Fibroblast of the conjunctiva (primary cell): ENCODE measurements at places on chromosomes 16 and 17.

- DNase-seq, result no peak
Measured at GRCh38 chr17:43676471-43676870, 14.7 kb upstream of the MEOX1 start.

GRCh38 chr16:77213542-77214106, 14.4 kb downstream of the SYCE1L start:
- DNase-seq, result peak; percentile 71

- DNase-seq, result no peak
Measured at GRCh38 chr16:81738783-81739496, 40.2 kb upstream of the PLCG2 start.

- no peak for DNase-seq
Measured at GRCh38 chr16:268141-269053, 7.3 kb downstream of the RGS11 start.

DNA sequence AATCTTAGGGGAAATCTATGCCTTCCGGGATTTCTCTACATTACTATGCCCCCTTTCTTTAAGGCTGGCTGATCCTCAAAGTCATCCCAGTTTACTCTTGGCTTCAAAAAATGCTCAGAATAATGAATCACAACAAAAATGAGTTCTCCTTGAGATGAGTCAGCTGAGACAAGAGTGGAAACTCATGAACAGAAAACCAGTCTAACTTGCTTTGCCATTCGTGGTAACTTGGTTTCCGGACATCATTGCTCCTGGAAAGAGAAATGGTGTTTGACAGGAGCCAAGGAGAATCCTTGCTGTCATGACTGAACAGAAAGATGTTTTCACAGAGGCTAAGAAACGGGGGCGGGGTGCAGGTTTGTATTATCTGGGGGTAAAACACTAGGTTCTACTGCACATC, 435.6 kb upstream of the DYNLRB2 start:
- no peak for DNase-seq

GRCh38 chr16:8173111-8173644, 417.1 kb downstream of the TMEM114 start:
- DNase-seq, result peak; percentile 12

- no peak for DNase-seq
Measured at GRCh38 chr16:86277221-86277620, 233.1 kb upstream of the FOXF1 start.

DNA sequence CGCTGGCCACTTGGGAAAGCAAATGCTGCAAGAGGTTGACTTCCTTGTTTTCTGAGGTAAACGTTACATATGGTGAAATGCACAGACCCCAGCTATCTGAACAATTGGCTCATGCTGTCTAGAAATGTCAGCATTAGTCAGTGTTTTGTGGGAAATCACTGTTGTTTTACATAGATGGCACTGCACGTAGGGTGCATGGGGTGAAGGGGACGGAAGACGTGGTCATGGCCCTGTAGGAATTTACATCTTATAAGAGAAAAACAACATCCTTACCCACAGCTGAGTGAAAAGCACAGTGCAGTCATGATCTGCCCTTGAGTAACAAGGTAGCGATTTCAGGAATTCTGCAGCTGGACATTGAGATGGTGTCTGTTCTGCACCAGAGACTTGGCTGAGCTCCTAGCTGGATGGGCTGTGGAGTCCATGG, 15.2 kb downstream of the RPTOR start:
- DNase-seq, result no peak

- DNase-seq, result no peak
Measured at GRCh38 chr16:72924927-72925630, 122.8 kb downstream of the ZFHX3 start.

DNA sequence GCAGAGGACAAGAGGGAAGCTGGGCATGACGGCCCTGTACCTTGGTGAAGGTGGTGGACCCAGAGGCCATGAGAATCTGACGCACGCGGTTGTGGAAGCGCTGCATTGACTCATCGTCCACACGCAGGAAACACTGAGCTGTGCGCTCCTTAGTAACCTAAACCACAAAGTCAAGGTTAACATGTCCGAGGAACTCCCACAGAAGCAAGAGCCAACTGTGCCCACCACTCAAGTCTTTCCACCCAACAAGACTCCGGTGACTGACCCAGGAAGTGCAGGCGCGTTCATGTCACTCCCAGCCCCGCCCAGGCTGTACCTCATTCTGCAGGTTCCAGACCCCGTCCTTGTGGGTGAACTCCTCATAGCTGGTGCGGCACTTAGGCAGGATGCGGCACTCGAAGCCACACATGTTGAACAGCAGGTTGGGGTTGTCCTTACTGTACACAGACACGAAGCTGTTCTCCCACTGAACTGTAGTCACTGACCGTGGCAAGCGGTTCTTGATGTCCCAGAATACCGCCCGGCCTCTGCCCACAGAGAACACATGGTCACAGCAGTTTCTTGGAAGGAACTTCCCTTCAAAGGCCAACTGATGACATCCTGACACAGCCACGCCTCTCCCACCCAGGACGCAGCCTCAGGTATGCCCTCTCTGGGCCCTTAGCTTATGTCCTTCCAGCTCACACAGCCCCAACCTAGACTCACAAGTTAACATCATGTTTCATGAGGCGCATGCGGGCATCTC, 11.5 kb downstream of the PRPF8 start:
- DNase-seq, result no peak

DNA sequence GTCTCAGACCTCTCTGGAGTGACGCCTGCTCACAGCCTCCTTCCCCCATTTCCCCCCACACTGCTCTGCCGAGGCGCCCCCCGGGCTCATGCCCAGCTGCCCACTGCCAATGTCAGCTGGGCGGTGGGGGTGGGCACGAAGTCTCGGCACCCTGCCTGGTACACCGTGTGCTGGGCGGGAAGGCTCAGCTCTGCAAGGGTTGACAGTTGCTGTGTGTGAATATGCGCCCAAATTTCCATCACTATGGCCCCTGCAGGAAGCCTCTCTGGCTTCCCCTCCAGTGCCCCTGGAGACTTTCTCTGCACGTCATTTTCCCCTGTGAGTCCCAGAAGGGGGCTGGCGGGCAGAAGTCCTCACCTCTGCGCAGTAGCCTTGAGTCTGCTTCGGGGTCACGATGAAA, 11.6 kb upstream of the CAMKK1 start:
- DNase-seq, result no peak

DNA sequence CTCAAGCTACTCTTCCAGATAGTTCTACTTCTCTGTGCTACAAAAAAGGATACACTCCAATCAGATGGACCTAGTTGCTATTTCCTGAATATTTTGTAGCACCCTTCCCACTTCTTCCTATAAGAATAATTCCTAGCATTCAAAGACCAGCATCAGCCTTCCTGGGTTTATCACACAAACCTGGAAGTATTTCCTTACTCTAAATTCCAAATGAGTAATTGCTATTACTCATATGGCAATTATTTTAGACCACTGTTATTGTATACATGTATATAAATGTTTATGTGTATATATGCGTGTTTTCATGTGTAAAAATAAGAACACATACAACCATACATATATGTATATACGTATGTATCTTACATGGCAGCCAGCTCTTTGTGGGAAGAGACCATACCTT, 130.6 kb downstream of the MYO1D start:
- DNase-seq, result no peak

DNA sequence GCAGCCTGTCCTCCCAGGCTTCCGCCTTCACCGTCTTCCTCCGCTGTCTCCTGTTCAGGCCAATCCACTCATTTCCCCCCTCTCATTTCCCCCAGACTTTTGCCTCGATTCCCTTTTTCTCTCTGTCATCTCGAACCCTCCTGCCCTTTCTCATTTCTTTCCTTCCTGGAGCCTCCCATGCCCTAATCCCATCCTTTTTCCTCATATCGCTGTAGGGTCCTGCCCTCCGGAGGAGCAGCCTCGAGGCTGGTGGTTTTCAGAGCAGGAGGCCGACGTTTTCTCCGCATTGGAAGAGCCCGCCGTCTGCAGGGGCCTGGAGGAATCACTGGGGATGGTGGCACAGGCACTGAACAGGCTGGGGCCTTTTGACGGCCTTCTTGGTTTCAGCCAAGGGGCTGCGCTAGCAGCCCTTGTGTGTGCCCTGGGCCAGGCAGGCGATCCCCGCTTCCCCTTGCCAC, 597 bp downstream of the OVCA2 start:
- DNase-seq, result no peak

DNA sequence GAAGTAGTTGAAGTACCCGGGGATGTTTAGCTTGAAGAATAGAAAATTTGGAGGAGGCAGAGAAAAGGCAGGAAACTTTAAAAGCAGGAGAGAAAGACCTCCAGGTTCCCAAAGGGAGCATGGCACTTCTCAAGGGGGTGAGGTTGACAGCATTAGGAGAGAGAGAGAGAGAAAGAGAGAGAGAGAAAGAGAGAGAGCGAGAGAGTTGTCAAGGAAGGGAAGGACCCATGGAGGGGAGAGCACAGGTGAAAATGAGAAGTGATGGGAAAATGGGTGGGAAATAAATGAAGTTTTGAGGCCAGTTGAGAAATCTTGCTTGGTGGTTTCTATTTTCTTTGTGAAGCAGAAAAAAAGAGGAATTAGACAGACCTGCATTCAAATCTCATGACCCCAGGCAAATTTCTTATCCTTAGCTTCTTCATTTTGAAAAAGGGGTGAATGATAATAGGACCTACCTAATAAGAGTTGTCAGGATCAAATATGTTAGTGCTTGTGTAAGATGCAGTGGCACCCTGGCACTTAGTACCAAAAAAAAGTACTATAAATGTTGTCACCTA, 24.0 kb downstream of the PRKCB start:
- no peak for DNase-seq

- DNase-seq, result no peak
Measured at GRCh38 chr17:15946611-15947120, 1.7 kb downstream of the ADORA2B start.

DNA sequence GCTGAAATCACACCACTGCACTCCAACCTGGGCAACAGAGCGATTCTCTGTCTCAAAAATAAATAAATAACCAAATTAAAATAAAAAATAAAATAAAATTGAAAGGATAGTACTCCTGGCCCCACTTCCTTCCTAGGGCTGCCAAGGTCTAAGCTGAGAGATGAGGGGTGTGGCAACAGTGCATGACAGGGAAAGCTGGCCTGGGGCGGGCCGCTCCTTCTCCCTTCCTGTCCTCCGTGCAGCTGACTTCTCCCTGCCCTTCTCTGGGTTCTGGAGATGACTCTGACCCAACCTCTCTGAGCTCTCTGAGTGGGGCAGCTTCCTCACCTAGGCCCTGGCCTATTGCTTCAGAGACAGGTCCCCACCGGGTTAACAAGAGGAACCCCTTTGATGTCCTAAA, 8.7 kb upstream of the SLC25A39 start:
- no peak for DNase-seq

GRCh38 chr17:5485270-5486205, at the start of gene DERL2:
Gene DERL2 (minus strand): TSS chr17:5486178. CDS start chr17:5486161, 17 bp downstream.
- peak; percentile 22 for DNase-seq

- DNase-seq, result no peak
Measured at GRCh38 chr17:19357351-19357750, 5.2 kb downstream of the B9D1 start.

DNA sequence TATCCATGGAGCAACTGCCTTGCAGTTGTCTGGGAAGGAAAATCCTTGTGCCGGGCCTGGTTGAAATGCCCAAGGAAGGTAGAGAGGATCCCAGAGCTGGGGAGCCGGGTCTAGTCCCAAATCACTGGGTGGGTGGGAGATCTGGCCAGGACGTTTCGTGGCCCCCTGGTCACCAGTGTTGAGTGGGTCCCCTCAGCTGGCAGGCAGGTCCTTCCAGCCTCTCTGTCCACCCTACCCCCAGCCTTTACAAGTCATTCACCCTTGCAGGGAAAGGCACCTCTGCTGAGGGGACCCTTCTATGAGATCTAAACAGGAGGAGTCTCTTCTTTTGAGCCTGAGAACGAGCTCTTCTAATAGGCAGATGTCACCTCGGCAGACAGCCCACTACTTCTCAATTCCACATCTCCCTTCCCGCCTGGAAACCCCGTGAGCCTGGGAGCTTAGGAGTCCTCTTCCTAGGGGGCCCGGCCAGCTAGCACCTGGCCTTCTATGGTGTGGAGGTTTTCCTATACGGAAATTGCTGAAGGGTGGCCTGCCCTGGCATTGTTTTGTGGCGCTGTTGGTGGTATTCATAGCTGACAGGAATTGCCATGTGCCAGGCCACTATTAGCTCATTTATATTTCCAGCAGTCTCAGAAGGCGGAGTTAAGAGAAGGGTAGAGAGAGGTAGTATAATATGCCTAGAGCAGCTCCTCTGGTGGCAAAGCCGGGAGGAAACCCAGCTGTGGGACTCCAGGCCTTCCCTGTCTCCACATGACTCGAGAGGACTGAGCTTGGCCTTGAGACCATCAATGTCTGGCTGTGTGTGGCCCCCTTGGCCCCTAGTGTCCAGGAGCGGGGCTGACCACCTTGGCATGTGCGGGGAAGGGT, 13.3 kb downstream of the MPRIP start:
- no peak for DNase-seq

DNA sequence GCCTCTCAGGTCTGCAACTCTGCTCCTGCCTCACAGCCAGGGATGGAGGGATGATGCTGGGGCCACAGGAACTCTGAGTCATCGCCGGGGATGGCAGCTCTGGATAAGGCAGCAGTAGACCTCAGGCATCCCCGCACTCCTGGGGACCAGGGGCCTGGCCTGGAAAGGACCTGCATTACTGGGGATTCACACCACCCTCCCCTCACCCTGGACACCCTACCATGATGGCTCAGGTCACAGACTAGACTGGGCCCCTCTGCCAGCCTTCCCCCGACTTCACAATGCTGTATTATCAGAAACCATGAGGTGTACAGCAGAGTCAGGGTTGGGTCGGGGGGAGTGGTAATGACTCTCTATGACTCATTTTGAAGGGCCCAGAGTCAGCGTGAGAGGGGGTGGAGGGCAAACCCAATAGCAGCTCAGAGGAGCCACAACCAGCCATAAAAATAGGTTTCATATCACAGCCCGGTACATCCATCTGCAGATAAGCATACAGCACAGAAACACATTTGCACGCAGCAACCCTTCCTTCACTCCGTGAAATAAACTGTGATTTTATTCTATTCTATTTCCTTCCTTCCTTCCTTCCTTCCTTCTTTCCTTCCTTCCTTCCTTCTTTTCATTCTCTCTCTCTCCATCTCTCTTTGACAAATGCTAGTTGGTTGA, 28.8 kb downstream of the DYNLRB2 start:
- DNase-seq, result no peak

DNA sequence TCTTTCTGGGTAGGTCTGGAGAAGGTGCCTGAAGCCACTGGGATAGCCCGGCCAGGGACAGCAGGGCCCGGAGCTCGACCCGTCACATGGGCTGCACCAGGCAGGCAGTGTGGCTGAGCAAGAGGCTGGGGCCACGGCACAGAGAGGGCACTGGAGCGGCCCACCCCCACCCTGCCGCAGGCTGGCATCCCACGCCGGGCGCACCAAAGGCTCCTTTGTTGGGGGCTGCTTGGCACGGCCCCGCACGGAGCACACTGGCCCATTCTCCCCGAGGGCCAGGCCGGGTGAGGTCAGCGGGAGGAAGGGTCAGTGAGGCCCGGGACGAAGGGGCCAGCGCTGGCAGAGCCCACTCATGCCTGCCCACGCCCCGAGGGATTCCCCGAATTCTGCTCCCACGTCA, 36.5 kb upstream of the PVALEF start:
- no peak for DNase-seq

GRCh38 chr17:5254903-5255521, 20.4 kb upstream of the SCIMP start:
- DNase-seq, result no peak

DNA sequence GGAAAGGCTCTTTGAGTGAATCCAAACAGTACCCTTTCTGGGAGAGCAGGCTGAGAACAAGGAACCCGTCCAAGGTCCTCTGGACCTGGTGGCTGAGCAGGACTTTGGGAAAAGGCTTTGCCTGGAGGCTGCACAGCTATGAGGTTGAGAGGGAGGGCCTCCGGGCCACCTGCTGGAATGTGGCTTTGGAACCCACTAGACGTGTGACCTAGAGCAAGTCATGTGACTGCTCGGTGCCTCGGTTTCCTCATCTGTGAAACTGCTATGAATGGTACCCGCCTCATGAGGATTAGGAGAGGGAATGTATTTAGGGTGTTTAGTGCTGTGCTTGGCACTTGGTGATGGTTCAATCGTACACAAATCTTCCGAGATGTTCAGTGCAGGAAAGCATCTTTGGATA, 50.4 kb downstream of the HAPSTR1 start:
- DNase-seq, result no peak
